ENCODE measurements at places on chromosomes 5 and 9.
A peak's percentile ranks its signal among the peaks of the same experiment; 100 is the strongest.

DNA sequence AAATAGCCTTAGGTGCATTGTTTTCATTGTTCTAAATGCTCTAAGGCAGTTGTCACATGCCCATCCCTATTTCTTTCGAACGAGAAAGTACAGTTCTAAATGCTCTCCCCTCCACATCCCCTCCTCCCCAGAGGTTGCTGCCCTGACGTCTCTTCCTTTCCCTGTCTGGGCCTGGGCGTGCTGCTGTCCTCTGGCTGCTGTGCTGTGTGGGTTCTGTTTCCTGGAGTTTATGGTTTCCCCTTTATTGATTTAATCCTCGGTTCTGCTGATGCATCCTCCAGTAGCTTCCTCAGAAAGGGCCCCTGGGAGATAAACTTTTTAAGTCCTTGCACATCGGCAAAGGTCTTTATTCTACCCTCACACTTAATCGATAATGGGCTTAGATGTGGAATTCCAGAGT is 48.8 kb downstream of the MVB12B start:
- DNase-seq: peak; percentile 53

DNA sequence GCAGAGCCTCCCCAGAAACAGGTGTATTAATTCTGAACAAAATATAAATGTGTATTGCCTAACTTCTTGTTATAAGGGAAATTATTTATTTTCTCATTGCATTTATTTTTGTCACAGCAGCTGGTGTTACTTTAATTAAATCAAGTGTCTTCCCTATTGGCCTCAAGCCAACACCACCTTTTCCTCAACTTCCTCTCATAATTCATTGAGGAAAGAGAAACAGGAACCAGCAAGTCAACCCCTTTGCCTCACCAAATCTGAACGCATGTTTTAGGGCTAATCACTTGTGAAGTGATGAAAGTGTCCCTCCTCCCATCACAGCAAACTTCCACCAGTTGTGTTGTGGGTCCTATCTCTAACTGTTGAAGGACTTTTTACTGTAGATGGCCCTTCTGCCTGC is 73.1 kb downstream of the DIRAS2 start:
- peak; percentile 32 for DNase-seq

GRCh38 chr9:108545436-108545835 is 310.4 kb downstream of the ACTL7B start:
- no peak for DNase-seq

DNA sequence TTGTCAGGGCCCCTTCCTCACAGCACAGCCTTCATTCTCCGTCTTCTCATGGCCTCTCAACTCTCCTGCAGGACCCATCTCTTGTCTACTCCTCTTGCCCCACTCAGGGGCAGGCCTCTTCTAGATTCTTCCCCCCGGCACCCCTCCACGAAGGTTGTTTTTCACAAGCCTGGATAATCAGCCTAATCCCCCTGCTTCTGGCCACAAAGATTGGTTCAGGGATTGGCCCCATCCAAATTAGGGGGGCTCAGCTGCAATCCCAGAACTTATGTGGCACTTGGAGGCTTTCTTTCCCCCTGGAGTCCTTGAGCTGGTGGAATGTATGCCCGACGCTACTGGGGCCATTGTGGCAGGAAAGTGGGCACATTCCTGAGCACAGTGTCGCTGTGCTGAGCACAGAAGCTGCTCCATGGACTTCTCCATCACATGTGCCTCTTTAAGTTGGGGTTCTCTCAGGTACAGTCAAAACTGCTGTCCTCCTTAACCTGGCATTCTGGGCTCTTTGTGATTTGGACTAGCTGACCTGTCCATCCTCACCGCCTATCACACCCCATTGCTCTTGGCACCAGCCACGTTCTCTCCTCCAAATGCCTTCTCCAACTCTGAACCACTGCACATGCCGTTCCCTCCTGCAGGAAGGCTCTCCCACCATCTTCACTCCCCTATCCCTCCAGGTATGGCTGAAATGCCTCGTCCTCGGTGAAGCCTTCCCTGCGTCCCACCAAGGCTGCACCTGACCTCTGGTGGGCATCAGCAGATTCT is 66.8 kb upstream of the RNF130 start:
- no peak for DNase-seq

GRCh38 chr5:74866596-74867162 is 492 bp upstream of the FAM169A start:
- no peak for DNase-seq

DNA sequence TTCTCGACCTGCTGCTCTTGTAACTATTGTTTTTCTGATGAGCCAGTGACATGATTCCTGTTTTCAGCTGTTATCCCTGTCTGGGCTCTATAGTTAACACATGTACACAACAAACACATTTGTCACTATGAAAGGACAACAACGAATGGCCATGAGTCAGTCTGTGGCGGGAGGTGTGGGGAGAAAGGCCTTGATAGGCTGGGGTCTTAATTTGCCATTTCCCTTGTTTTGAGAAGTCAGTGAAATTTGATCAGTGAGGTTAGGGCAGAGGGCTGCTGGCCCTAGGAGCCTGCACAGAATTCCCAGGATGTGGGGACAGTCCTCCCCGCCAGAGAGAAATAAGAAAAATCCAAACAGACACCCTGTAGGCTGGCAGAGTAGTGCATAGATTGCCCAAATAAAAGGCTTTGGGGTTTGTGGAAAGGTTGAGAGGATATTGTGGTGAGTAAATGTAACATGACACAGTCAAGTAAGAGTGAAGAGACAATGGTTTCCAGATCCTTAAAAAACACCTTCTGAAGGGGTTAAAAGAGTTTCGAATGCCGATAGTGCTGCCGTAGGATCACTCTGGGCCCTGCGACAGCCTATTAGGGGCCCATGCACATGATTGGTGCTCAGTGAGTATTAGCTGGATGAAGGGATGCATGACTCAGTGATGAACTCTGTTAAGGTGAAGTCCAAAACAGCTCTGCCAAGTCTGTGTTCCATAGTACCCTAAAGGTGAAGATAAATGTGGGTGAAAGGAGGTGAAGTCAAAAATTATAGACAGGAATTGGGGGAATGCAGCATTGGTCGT is 110.9 kb upstream of the PRRC1 start:
- no peak for DNase-seq

GRCh38 chr5:106017243-106017857 is 1653.4 kb downstream of the EFNA5 start:
- DNase-seq: no peak

GRCh38 chr9:96509026-96509425 is 59.1 kb downstream of the HABP4 start:
- no peak for DNase-seq

GRCh38 chr9:77829420-77829819 is 181.3 kb upstream of the GNA14 start:
- DNase-seq: no peak

DNA sequence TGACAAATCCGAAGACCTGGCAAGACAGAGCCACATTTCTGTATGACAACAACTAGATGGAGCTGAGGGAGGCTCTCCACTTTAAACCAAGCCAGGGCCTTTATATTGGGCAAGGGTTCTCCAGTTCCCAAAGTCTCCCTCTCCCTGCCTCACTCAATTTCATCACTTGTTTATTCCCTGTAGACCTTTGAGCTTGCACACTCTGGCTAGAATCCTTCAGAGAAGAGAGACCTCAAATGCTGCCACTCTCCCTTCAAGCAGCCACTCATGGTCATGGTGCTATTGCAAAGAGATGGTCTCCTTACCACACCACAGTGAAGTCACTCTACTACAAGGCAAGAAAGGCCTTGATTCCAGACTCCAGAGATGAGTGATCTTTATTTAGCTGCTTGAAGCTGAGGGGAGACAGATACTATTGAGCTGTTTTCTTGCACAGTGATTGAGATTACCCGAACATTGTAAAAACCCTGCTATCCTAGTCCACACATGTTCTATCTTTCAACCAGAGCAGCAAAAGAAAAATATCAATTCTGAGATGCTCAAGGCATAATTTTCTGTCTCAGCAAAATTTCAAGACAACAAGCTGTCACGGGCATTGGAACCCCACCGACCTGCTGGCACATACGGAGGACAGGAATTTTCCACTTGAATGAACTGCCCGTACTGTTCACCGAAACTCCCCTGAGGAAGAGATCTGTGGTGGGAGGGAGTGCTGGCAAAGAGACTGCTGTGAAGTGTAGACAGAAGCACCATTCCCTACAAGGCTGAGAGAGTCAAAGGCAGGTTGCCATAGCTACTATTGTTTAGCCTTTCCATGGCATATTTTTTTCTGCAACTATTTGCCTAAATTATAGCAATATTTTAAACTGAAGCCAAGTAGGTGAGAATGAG is 81.1 kb downstream of the CDO1 start:
- DNase-seq: no peak

GRCh38 chr5:78554670-78555069 is 93.9 kb downstream of the LHFPL2 start:
- DNase-seq: no peak

DNA sequence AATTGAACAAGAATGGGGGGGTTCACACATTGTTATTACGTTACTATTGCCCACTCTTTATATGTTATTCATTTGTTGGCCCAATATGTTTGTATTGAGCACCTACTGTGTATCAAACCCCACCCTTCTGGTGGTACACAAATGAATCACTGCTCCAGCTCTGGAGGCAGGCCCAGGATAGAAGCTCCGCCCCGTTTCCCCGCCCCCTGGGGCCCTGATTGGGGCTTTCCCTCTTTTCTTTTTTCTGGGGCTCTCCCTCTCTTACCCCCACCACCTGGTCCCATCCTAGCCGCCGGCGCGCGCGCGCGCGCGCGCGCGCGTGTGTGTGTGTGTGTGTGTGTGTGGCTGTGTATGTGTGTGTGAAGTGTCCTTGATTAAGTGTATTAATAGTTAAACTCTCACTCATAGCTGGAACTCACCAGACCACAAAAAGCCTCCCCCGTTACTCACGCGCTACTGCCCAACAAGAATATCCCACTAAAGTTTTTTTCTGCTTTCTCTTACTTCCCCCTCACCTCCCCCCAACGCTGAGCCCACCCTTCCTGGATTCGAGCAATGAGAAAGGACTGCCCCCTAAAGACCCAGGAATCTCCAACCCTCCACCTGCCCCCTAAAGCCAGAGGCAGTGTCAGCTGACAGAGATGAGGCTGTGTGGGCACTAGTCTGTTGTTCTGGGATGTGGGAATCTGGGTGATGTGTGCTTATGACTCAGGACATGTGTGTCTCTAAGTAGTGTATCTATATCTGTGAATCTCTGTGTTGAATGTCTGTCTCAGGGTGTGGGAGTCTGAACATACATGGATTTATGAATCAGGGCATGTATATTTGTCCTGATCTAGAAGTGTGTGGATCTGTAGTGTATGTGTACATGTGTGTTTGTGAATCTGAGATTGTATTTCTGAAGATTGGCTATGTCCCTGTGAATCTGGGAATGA is 4.0 kb downstream of the CXXC5 start:
- peak; percentile 95 for DNase-seq

GRCh38 chr9:123475407-123475806 is 119.4 kb downstream of the CRB2 start:
- no peak for DNase-seq

DNA sequence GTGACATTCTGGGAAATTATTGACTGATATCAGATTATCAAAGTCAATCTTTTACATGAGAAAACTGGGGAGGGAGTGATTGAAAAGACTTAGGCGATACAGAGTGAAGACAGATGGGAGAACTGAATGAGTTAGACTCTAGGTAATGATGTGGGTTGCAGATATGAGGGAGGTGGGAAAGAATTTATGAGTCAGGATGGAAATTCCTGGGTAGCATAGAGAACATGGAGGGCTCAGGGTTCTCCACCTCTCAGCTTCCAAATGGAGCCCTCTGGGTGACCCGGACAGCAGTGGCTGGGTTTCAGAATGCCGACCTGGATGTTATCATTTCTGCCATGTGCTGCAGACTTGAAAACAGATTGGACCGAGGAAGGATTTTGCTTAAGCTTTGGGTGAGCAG is 75.4 kb upstream of the SHB start:
- DNase-seq: no peak

DNA sequence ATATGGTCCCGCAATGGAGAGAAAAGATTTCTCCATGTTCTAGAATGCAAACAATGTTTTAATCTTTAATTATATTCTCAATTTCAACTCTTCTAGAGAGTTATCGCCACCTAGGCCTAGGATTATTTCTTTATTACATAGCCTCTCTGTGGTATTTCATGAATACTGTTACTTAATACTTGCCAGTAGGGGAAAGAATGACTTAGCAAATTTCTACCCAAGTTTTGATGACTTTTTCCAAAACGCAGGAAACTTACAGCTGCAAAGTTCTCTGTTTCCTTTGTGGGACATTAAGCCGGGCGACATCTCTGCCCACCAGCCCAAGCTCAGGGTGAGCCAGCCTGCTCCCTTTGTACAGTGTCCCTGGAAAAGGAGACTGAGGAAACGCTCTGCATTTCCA is 73.8 kb downstream of the MED27 start:
- DNase-seq: peak; percentile 39

- no peak for DNase-seq
Observed at GRCh38 chr5:176540476-176540899, 3.3 kb upstream of the RNF44 start.

- no peak for DNase-seq
Observed at GRCh38 chr5:143445776-143446175, 42.3 kb upstream of the NR3C1 start.

DNA sequence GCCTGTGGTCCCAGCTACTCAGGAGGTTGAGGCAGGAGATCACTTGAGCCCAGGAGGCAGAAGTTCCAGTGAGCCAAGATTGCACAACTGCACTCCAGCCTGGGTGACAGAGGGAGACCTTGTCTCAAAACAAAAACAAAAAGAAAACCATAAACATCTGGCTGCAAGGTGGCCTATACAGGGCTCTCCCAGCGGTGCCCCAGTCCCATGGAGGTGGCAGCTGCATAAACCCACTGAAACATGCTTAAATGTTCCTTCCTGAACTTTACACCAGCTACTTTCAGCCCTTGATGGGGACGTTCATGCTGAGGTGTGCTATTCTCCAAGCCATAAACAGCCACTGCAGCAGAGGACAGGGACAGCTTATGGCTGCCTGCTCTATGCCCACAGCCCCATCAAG is 35.6 kb downstream of the DROSHA start:
- DNase-seq: no peak

DNA sequence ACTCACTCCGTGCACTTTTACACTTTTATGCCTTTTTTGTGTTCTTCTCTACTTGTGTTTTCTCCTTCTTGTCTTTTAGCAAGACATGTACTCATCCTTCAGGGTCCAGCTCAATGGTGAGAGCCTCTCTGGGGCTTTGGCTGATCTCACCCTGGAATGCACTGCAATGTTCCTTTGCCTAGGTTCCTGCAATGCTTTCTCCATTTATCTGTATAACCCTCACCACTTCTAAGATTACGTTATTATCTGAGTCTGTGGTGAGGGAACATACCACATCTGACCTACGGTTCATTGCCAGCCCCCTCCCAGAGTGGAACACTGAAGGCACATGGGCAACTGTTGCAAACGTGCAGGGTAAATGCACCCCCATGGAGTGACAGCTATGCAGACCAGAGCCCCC is 47.3 kb downstream of the KCNIP1 start:
- no peak for DNase-seq

- DNase-seq: no peak
Observed at GRCh38 chr5:61884252-61884855, 421.7 kb upstream of the KIF2A start.
